ENCODE measurements at places on chromosomes 4 and X.

- peak; percentile 22 for DNase-seq
These were observed at the start of gene HPGD for GRCh38 chr4:174522183-174523024. HPGD (minus strand) TSS chr4:174522488; CDS start chr4:174522451, 37 bp downstream.

GRCh38 chr4:6782846-6783110 lies 251 bp downstream of the KIAA0232 start:
- no peak for DNase-seq

DNA sequence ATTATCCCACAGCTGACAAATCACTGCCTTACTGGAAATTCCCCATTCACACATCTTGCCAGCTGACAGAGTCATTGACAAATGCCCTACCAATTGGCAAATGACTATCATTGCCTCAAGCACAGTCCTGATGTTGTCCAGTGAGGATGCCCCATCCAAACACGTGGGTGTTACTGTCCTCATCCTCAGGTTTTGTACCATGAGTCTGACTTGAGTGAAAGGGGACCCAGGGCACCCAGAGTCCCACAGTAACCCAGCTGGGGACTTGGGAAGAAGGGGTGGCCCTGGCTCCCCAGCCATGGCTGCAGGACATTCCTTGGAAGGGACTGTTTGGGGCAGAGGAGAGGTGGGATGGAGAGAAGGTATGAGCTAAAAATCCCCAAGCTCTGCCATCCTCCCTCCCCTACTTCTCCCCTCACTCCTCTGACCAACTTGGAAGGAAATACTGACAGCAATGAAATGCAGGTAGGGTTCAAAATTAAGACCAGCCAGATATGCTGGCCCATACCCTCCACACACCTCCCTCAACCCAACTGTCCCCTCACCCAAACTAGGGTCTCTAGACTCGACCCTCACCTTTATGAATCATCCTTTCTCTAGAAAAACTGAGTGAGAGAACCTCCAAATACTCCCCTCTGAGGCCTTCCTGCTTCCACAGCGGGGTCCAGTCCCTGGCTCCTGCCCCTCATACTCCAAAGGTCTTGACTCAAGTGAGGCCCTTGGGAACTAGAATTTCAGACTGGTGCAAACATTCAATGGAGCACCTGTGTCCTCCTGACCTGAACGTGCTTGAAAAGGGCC lies 5.1 kb downstream of the TIMP1 start:
- no peak for DNase-seq

DNA sequence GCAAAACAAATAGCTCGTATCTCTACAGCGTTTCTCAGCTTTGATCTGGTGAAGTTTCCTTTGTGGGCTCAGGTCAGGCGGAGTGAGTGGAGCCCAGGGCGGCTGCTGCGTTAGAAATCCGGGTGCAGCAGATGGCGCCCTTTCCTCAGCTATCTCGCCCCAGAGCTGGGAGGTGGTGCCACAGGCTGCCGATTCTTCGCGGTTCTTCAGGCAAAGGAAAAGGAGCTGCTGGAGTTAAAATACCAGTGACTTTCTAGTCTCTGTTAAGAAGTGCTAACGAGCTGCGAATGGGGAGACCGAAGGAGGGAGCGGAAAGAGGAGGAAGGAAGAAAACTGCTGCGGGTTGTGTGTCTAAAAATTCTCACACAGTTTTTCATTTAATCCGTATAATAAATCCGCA lies 114.6 kb downstream of the CPE start:
- DNase-seq: peak; percentile 47

DNA sequence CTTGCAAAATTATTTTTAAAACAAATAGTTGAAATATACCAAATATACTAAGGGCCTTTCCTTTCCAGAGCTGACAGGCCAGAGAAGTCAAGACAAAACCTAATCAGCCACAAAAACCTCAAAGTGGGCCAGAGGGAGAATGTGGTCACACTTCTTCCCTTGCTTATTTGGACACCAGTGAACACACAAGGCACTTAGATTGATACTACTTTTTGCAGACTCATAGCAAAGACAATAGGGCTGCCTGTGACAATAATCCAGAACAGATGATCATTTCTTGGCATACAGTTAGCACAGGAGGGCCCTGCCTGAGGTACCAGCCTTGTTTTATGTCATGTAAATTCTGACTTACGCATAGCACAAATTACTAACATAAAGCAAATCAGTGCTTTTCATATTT lies 215.7 kb upstream of the NEIL3 start:
- no peak for DNase-seq

DNA sequence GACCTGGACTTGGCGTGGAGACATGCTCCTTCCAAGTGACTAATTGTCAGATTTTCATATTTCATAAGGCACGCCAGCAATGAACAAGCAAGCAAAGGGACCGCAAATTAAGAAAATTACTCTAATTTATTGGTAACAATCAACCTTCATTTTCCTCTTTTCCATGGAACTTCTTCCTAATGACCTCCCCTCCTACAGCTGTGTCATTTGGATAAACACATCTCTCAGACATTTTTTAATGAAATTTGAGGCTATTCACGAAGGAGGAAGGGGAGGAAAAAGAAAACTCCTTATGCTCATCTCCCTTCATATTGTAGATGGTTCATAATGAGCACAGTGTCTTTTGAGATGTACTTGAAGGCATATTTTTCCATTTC lies 38.6 kb upstream of the TLR3 start:
- no peak for DNase-seq

DNA sequence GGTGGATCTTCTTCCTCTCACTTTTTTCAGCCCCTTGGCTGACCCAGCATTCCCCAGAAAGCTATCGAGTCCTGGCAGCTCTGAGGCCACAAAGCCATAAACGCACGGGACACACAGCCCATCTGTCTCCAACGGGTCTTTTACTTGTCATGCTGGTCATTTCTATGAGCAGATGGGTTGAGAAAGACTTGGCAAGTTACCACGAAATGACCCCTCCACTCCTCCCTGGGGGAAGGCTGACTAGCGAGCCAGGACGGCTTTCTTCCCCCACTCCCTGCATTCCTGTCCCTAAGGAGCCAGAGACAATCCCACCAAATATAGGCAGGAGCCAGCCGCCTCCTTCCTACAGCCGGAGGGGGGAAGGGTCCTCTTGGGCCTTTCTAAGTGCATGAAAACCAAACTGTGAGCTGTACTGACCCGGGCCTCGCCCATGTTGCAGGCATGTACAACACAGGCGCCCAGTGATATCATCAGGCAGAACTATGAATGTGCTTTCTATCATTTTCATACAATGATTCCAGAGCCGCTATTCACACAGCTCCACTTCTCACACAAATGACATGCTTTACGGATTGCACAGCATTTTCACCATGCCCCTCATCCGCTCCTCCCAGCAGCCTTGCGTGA lies 28.6 kb downstream of the AFAP1 start:
- no peak for DNase-seq

Measured in activated CD4-positive, alpha-beta T cell treated with anti-CD3 and anti-CD28 coated beads, Interleukin-2, amount 50 U/mL, for 24 hours (primary cell).